ENCODE measurements at places on chromosomes 2 and 18.

DNA sequence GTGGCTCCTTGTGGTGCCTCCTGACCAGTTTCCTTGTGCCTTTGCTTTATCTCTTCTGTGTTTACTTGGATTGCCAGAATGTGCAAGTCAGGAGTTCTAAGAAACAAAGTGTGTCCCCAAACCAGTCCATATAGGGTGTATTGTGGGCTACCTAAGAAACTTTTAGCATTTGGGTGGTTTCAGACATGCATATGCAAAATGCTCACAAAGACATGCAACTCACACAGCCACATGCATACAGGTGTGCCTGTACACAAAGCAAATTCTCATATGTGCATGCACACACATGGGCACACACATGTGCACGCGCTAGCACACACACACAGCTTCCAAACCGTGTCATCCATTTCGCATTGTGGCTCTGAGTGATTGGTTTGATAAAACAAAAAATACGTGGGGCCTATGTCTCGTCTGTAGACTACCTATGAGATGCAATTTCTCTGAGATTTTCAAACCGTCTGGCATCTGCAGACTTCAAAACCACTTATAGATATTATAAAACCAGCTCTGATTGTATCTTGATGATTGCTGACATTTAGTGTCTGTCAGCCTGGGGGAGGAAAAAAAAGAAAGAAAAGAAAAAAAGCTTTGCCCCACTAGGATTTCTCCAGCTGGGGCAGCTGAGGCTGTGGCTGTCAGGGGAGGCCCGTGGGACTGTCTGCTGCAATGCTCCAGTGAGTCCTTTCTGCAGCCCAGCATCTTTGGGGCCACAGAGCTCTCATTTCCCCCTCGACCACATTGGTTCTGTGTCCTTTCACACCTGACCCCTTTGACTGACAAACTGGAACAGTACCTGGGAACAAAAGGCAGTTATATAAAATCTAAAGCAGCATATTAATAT, 556.1 kb downstream of the CMPK2 start:
- H3K4me3 ChIP-seq, result no peak overlapping the region
- DNase-seq, result no peak
- no peak overlapping the region for H3K27ac ChIP-seq
- no peaks in the 10 kb centered on the region for H3K27me3 ChIP-seq

GRCh38 chr2:215848698-215849097, 164.7 kb downstream of the MREG start:
- no peaks in the 10 kb centered on the region for H3K27me3 ChIP-seq
- no peak overlapping the region for H3K27ac ChIP-seq
- DNase-seq, result no peak
- no peaks in the 10 kb centered on the region for H3K36me3 ChIP-seq

- peaks cover 14% of the 10 kb centered on the region for H3K36me3 ChIP-seq
- H3K27ac ChIP-seq, result no peak overlapping the region
- H3K4me1 ChIP-seq, result peaks cover 69% of the 10 kb centered on the region
- H3K4me3 ChIP-seq, result no peak overlapping the region
These were observed 62.6 kb downstream of the DNMT3A start for GRCh38 chr2:25279091-25279651.

DNA sequence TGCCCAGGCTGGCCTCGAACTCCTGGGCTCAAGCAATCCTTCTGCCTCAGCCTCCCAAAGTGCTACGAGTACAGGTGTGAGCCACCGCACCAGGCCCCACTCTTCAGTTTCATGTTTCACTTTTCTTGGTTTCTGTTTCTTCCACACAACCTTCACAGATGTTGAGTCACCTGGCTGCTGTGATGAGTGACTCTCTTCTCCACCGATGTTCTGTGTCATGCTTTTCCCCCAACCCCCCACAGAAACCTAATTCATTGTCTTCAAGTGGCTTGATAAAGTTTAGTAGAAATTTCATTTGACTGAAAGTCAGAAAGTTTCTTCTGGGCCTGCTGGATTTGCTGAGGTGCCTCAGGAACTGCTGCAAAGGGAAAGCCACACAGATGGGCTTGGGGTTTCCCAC, 78.5 kb downstream of the SPHKAP start:
- no peaks in the 10 kb centered on the region for H3K4me1 ChIP-seq
- H3K36me3 ChIP-seq, result no peaks in the 10 kb centered on the region
- H3K4me3 ChIP-seq, result no peak overlapping the region
- H3K27me3 ChIP-seq, result no peaks in the 10 kb centered on the region
- H3K27ac ChIP-seq, result no peak overlapping the region

- no peaks in the 10 kb centered on the region for H3K36me3 ChIP-seq
- no peak overlapping the region for H3K27ac ChIP-seq
- no peak overlapping the region for H3K4me3 ChIP-seq
- H3K27me3 ChIP-seq, result no peaks in the 10 kb centered on the region
- no peak for DNase-seq
These were observed 75.8 kb downstream of the COLEC12 start for GRCh38 chr18:424668-425067.

DNA sequence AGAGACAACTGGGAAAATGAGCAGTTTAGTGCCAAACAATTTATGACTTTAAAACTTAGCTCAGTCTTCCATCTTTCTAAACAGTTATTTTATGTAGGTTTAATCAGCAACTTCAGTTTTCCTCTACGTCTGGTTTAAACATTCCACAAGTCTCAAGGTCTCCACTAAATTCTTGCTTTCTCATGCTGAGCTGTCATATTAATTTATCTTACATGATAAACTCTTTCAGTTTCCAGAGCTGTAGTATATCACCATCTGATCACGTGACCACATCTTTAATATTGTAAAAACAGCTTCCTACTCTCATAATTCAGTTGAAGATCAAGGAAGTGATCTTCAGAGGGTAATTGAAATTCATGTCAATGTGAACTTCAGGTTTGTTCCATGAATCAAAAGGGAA, 158.6 kb downstream of the ZNF804A start:
- no peaks in the 10 kb centered on the region for H3K27me3 ChIP-seq
- H3K27ac ChIP-seq, result no peak overlapping the region
- no peaks in the 10 kb centered on the region for H3K4me1 ChIP-seq
- no peak overlapping the region for H3K4me3 ChIP-seq

GRCh38 chr18:49309676-49310075, 150.8 kb downstream of the DYM start:
- H3K4me3 ChIP-seq, result no peak overlapping the region
- H3K4me1 ChIP-seq, result no peaks in the 10 kb centered on the region
- no peaks in the 10 kb centered on the region for H3K36me3 ChIP-seq
- no peak overlapping the region for H3K27ac ChIP-seq

GRCh38 chr2:217933617-217933993, 69.2 kb downstream of the TNS1 start:
- H3K27ac ChIP-seq, result no peak overlapping the region
- no peak for DNase-seq
- no peaks in the 10 kb centered on the region for H3K4me1 ChIP-seq
- H3K4me3 ChIP-seq, result no peak overlapping the region
- peaks cover 4% of the 10 kb centered on the region for H3K27me3 ChIP-seq

- H3K36me3 ChIP-seq, result no peaks in the 10 kb centered on the region
- H3K27ac ChIP-seq, result no peak overlapping the region
- no peak for DNase-seq
- H3K27me3 ChIP-seq, result no peaks in the 10 kb centered on the region
These were observed 142.4 kb downstream of the NDUFA10 start for GRCh38 chr2:239882781-239883180.

DNA sequence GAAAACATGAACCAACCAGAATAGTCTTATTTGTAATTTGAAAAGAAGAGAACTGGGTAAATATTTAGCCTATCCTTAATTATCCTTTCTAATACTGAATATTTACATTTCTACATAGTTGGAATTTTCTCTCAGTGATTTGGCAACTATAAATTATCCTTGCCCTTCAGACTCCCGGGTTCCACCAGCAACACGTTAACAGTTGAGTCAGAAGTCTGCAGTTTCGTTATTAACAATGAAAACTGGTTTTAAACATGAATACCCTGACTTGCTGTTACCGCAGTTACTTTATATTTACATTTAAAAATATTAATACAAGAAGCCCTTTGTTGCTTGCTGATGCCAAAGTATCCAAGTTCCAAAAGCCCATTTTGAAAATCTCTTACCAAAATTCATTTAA, 673.0 kb downstream of the ARHGAP15 start:
- no peaks in the 10 kb centered on the region for H3K36me3 ChIP-seq
- no peaks in the 10 kb centered on the region for H3K4me1 ChIP-seq
- H3K27ac ChIP-seq, result no peak overlapping the region

DNA sequence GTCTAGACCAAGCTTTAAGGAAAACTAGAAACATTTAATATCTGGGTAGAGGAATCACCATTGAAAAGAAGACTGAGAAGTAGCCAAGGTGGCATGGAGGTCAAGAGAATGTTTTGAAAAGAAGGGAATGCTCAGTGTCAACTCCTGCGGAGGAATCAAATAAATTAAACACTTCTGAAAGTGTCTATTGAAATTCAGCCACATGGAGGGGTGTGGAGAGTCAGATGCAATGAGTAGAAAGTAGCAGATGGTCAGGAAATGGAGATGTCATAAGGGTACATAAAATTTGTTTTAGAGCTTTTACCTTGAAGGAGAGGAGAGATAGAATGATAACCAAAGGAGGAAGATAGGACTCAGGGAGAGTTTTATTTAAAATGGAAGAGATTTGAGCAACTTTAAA, 35.1 kb downstream of the NLRC4 start:
- DNase-seq, result no peak
- no peaks in the 10 kb centered on the region for H3K4me1 ChIP-seq
- no peaks in the 10 kb centered on the region for H3K36me3 ChIP-seq
- H3K27me3 ChIP-seq, result no peaks in the 10 kb centered on the region

DNA sequence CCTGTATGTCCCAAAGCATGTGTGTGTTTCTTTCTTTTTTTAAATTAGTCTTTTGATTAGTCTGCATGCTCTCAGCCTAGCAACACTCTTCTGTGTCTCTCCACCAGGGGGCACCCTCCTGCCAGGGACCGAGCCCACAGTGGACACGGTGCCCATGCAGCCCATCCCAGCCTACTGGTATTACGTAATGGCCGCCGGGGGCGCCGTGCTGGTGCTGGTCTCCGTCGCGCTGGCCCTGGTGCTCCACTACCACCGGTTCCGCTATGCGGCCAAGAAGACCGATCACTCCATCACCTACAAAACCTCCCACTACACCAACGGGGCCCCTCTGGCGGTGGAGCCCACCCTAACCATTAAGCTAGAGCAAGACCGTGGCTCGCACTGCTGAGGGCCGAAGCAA, 93.8 kb downstream of the NRP2 start:
- no peak for DNase-seq
- no peaks in the 10 kb centered on the region for H3K36me3 ChIP-seq
- no peak overlapping the region for H3K27ac ChIP-seq
- H3K4me3 ChIP-seq, result no peak overlapping the region
- no peaks in the 10 kb centered on the region for H3K27me3 ChIP-seq

- H3K27me3 ChIP-seq, result no peaks in the 10 kb centered on the region
- H3K4me1 ChIP-seq, result no peaks in the 10 kb centered on the region
These were observed 683.0 kb downstream of the DSC3 start for GRCh38 chr18:30359521-30359920.

GRCh38 chr18:25314838-25315190, 37.2 kb downstream of the ZNF521 start:
- H3K4me1 ChIP-seq, result no peaks in the 10 kb centered on the region
- no peaks in the 10 kb centered on the region for H3K27me3 ChIP-seq
- DNase-seq, result no peak
- H3K4me3 ChIP-seq, result no peak overlapping the region
- H3K27ac ChIP-seq, result no peak overlapping the region

DNA sequence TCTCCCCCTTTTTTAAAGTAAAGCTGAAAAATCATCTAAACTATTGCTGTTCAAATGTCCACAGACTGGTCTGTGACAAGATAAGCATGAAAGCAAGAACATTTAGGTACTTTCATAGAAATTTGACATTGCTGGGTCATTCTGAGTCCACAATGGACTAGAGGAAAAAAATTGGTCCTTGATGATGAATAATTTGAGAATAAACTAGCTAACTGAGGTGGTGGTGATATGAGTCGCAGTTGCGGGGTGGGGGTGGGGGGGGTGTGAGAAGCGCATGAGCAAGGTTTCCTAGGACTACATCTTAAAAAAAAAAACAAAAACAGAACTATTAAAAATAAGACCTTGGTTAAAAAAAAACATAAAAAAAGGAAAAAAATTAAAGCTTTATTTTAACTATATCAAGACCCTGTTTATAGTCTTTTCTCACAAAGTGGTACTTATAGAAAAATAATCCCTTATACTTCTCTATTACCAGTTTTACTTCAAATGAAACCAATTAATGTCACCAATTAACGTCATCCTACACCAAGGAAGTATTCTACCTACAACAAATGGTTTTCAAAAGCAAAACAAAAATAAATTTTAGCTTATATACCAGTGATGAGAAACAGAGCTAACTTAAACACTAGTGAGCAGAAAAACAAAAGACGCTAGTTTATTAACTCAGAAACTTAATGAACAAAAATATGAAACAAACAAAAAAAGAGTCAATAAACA, 88.1 kb downstream of the ASXL2 start:
- H3K27me3 ChIP-seq, result no peaks in the 10 kb centered on the region
- DNase-seq, result no peak
- H3K4me1 ChIP-seq, result peaks cover 32% of the 10 kb centered on the region
- H3K4me3 ChIP-seq, result no peak overlapping the region
- H3K36me3 ChIP-seq, result no peaks in the 10 kb centered on the region

DNA sequence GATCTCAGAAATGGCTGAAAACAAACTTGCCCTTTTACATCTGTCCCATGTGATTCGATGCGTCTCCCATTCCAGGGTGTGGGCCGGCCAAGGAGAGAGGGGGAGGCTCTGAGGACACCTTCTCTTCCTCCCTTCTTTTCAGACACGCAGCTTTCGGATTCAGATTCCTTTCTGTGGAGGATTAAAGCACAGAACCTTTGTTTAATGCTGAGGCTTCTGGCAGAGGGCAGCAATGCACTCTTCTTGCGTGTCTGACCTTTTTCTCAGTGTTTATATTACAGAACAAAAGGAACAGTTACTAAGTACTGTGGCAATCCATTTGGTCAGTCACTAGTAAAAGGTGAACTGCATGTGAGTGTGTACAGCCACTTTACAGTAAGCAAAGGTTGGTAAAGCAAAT, 268.9 kb upstream of the CCDC68 start:
- H3K36me3 ChIP-seq, result no peaks in the 10 kb centered on the region
- DNase-seq, result no peak
- no peak overlapping the region for H3K27ac ChIP-seq
- H3K27me3 ChIP-seq, result no peaks in the 10 kb centered on the region
- H3K4me3 ChIP-seq, result no peak overlapping the region

- no peak overlapping the region for H3K4me3 ChIP-seq
- H3K36me3 ChIP-seq, result peaks cover 4% of the 10 kb centered on the region
- H3K27ac ChIP-seq, result no peak overlapping the region
- H3K27me3 ChIP-seq, result no peaks in the 10 kb centered on the region
- no peaks in the 10 kb centered on the region for H3K4me1 ChIP-seq
- no peak for DNase-seq
These were observed 42.8 kb downstream of the ITSN2 start for GRCh38 chr2:24317491-24317920.

GRCh38 chr2:223051693-223052289, at the start of gene KCNE4:
Gene KCNE4, plus strand, starts transcription at chr2:223052190. Its CDS starts 641 bp downstream, at chr2:223052831.
- H3K4me1 ChIP-seq, result no peaks in the 10 kb centered on the region
- no peaks in the 10 kb centered on the region for H3K27me3 ChIP-seq
- no peak for DNase-seq
- no peaks in the 10 kb centered on the region for H3K36me3 ChIP-seq
- no peak within 1 kb of the TSS for H3K27ac ChIP-seq

DNA sequence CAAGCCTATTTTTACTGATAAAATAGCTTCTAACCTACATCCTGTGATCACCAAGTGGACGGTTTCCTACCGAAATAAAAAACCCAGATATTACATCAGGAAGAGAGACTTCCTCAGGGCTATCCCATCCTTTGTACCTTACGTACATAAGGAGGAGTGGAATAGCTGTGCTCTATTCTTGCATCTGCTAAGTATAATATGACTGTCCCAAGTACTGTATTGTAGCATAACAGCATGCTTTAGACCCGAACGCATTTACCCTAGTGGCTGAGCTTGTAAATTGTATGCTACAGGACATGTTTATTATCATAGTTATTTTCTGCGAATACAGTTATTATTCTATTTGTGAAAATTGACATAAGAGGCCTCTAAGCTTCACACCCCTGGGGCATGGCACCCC, 302.4 kb downstream of the CLIP4 start:
- H3K4me3 ChIP-seq, result no peak overlapping the region
- no peaks in the 10 kb centered on the region for H3K4me1 ChIP-seq

Measured in CD8-positive, alpha-beta memory T cell (primary cell).